Activated CD4-positive, alpha-beta T cell treated with anti-CD3 and anti-CD28 coated beads, Interleukin-2, amount 50 U/mL, for 4 hours (primary cell): ENCODE measurements at places on chromosomes 5 and 9.

- DNase-seq, result no peak
These were observed 1853.3 kb downstream of the EFNA5 start for GRCh38 chr5:105817416-105817815.

GRCh38 chr5:169139480-169140050 lies 161.4 kb downstream of the SLIT3 start:
- no peak for DNase-seq

DNA sequence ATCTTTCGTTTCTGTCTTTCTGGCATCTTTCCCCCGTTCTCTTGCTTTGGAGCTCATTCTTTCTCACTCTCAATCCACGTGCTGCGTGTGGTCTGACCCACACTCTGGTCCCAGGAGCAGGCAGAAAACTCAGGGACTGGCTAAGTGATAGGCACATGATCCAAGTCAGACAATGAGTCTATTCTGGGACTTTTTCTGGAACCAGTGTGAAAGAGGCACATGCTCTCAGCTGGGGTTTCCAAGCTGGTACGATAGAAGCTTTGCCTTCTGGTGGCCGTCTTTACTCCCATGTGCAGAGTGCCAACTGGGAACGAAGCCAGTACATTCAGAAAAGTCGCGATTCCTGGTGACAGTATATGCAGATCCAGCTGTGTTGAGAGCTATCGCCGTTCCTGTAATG lies 94.4 kb downstream of the PDZD2 start:
- no peak for DNase-seq

- DNase-seq, result no peak
These were observed 90.3 kb upstream of the ARAP3 start for GRCh38 chr5:141772281-141772680.

GRCh38 chr5:56169281-56169680 lies 63.8 kb downstream of the ANKRD55 start:
- no peak for DNase-seq

DNA sequence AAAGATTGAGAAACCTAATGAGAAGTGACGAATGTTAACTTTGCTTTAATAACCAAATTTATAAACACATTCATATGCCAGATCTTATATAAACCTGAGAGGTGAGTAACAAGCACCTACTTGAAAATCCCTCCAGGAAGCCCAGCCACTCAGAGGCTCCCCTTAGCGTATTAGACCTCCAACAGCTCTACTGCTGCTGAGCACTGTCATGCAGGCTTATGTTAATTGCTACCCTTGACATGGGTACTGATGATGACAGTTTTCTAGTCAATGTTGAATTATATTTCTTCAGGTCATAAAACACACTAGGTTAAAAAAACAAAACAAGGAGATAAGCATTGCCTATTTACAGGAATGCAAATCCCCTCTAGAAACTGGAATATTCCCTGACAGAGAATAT lies 161.2 kb downstream of the MPDZ start:
- no peak for DNase-seq

GRCh38 chr9:87390361-87390760 lies 107.3 kb upstream of the DAPK1 start:
- DNase-seq, result no peak

DNA sequence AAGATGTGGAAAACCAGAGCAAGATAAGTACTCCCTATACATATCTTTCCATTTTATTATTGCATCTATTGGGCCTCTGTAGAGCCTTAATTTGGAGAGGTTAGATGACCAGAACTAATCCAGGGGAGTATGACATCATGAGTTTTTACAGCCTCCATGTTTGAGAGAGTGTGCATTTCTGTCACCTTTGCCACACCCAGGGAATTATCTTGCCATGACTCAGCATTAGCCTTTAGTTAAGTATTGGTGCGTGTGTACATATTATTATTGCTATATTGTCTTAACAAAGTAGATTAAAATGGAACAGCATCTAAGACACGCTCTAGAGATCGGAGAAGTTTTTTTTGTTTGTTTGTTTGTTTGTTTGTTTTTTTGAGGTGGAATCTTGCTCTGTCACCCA lies 27.6 kb downstream of the DIMT1 start:
- no peak for DNase-seq
